D341Med (cell line): ENCODE measurements at places on chromosomes 2 and 18.

DNA sequence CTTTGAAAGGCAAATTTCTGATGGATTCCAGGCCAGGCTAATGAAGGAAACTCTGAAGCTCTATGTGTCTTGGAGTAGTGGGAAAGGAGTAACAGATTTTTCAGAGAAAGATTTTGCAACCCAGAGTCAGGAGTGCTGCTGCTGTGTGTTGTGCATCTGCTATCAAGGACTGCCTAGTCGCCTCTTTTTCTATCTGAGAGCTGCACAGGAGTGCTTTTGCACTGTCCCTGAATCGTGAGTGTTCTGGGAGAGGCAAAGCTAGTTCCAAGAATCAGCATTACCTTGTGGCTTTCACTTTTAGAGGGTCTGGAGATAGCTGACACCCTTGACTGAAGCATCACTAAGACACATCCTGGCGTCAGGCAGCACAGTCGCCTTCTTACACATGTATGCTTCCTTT is 336.4 kb downstream of the PARD3B start:
- DNase-seq = no peak

DNA sequence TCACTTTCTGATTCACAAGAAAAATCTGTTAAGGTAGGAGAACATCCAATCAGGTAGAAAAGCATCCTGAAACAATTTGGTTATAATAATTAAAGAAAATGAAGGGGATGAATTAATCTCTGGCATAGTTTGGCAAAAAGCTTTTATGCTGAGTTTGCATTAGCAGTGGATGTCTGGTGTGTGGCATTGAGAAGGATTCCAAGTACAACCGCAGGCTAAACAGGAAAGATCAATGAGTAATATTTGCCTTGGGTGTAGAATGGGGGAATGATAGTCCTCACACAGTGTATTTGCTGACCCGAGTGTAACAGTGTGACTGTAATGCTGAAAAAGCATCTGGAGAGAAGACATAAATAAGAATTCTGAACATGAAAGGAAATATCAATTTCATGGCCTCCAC is 68.3 kb upstream of the SESTD1 start:
- no peak for DNase-seq

- no peak for DNase-seq
Observed at GRCh38 chr2:110991911-110992310, 128.8 kb upstream of the BCL2L11 start.

DNA sequence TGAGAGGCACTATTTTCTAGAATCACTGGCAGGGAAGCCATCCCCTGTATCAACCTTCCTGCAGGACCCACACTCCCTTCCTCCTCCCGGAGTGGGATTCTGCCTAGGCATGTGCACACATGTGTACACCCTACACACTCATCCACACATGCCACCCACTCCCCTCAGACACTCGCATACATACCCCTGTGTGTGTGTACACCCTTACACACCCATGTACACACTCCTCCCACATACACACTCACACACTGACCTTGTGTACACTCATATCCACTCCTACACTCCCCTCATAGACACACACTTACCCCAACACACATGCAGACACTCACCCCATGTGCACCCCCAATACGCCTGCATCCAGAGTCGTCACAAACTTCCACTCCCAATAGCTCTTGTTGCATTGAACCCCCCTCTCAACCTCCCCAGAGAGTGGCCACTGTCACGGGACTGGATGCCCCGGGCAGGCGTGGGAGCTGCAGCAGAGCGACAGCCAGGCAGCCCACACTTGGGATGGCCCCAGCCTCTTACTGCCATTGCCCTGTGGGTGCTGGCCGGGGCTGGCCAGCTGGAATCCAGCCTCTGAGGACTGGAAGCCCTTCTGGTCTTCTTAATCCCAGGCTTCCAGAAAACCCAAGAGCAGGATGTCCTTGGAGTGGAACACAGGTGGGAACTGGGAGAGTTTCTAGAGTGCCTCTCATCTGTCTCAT is 251.0 kb downstream of the LOXHD1 start:
- no peak for DNase-seq

DNA sequence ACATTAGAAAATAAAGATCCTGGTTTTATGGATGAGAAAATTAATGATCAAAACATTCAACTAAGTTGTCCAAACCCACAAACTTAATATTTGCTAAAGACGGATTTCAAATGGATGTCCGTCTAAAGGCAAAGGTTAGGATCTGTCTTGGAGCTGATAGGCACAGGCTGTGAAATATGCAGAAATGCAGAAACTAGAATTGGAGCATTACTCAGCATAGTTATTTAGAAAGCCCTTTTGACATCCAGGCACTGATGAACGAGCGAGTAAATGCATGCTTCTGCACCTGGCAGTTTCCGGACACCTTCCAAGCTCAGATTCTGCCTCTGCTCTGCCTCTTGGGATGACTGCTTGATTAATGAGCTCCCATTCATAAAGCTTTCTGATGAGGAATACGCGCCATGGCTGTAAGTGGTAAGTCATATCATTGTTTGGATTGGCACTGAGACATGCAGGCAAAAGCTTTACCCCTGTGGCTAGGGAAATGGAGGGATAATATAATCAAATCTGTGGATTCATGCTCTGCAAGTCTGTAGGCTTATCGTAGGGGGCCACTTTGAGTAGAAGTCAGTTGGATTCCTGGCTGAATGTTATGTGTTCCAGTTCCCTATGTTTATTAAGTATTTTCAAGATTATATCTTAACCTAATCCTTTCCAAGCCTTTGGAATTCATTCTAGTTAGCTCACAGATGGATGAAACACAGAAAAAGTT is 2176.3 kb upstream of the CELF4 start:
- no peak for DNase-seq

GRCh38 chr2:229273723-229274338 is 2.7 kb upstream of the PID1 start:
- DNase-seq = peak; percentile 61

- DNase-seq = no peak
Observed at GRCh38 chr2:181998041-181998835, 12.6 kb downstream of the PPP1R1C start.

GRCh38 chr2:121338281-121338680 is 53.3 kb upstream of the TFCP2L1 start:
- DNase-seq = no peak

- peak; percentile 65 for DNase-seq
Observed at GRCh38 chr2:96156926-96157648, 11.8 kb upstream of the DUSP2 start.

GRCh38 chr2:100852447-100852846 is 32.5 kb downstream of the NPAS2 start:
- DNase-seq = no peak

GRCh38 chr2:168030862-168031624 is 216.4 kb downstream of the STK39 start:
- DNase-seq = no peak

- no peak for DNase-seq
Observed at GRCh38 chr2:209095432-209095831, 328.4 kb upstream of the MAP2 start.

DNA sequence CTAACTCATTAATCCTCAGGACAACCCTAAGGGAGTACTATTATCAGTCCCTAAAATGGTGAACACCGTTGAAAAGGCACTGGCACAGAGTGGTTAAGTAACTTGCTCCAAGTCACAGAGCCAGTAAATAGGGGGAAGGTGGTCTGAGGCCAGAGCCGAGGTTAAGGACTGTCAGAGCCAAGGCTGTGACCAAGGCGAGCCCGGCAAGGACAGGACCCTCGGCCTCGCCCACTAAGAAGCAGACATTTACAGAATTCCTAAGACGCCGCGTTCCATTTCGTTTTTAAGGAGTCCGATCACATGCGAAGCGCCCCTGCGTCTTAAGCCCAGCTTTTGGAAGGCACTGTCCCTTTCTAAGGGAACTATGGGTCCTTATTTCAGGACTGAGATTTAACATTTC is 1.1 kb downstream of the PDIA6 start:
- no peak for DNase-seq

DNA sequence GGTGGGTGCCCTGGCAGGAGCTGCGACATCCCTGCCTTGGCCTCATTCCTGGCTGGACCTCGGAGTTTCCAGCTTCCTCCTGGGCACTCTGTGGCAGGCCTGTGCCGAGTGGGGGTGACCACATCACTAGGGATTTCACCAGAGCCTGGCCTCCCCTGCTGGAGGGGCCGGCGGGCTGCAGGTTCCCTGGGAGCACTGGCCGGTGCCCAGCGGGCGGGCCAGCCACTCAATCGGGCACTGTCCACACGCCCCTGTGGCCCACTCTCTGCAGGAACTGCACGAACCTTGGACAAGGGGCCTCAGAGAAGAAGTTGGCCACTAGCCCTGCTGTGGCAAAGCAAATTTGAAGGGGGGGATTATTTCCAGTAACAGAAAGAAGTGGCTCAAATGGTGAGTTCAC is 110.7 kb upstream of the APCDD1 start:
- DNase-seq = no peak

GRCh38 chr2:42503291-42503690 is 9.5 kb upstream of the KCNG3 start:
- DNase-seq = no peak

GRCh38 chr2:240296476-240297255 is 138.8 kb upstream of the GPC1 start:
- no peak for DNase-seq

DNA sequence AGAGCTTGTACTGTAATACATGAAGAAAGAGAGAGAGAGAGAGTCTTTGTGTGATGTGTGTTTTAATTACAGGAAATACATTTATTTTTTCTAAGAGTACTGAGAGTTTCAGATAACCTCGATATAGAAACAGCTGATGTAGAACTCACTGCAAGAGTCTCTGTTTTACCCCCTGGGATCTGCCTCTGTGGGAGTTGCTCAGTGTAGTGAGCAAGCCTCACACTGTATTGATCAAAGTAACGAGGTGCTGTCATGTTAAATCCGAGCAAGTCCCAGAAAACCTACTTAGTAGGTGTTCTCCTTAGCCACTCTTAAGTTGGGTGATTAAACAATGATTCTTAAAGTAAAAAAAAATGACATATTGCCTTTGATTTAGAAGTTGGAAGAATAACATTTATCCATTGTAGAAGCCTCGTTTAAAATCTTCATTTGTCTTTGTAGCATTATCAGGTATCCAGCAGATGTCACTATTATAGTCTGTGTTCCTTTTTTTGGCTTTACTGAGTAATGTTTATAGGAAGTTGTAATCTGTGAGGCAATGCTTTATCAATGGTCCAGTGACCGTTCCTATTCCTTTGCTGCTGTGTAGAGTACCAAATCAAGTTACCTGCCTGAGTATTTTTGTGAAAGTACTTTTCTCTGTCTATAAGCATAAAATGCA is 219.0 kb downstream of the MYO3B start:
- no peak for DNase-seq

DNA sequence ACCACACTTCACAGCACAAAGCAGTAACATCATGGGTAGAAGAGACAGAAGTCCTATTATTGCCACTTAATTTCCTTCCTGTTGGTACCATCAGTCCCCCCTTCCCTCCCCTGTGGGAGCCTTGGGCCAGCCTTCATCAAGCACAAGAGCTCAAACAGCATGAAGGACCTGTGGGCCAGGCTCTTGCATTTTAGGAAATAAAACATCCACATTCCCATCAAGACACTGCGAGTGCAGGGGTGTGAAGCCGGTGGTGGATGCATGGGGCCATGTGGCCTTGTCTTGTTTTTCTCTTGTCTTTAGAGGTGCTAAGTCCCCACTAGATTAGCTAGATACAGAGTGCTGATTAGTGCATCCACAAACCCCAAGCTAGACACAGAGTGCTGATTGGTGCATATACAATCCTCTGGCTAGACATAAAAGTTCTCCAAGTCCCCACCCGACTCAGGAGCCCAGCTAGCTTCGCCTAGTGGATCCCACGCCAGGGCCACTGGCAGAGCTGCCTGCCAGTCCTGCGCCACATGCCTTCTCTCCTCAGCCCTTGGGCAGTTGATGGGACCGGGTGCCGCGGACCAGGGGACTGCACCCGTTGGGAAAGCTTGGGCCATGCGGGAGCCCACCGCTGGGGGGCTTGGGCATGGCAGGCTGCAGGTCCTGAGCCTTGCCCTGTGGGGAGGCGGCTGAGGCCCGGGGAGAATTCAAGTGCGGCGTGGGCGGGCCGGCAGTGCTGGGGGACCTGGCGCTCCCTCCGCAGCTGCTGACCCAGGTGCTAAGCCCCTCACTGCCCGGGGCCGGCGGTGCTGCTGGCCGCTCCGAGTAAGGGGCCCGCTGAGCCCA is 14.7 kb upstream of the PXDN start:
- no peak for DNase-seq

GRCh38 chr2:236512902-236513435 is 56.7 kb upstream of the ACKR3 start:
- DNase-seq = peak; percentile 74

GRCh38 chr18:47288741-47289140 is 37.3 kb upstream of the SKOR2 start:
- DNase-seq = no peak

GRCh38 chr2:121890041-121890440 is 134.6 kb downstream of the TSN start:
- DNase-seq = no peak

DNA sequence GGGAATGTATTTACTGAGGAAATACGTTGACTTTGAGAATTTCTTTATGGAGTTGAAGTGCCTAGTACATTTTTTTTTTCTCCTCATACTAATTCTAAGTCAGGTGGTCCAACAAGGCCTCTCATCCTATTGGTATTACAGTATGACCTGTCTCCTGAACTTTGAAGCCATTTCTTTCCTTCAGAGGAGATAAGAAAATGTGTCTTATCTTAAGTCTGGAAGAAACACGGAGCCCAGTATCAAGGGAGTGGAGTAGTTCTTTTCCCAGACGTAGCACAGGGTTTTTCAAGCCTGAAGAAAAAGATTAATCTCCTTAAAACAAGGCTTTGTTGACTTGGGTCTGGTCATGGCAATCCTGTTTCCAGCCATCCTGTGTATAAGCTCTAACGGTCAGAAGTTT is 11.6 kb upstream of the CPS1 start:
- DNase-seq = no peak

GRCh38 chr18:26322890-26323653 is 96.8 kb downstream of the TAF4B start:
- DNase-seq = no peak

DNA sequence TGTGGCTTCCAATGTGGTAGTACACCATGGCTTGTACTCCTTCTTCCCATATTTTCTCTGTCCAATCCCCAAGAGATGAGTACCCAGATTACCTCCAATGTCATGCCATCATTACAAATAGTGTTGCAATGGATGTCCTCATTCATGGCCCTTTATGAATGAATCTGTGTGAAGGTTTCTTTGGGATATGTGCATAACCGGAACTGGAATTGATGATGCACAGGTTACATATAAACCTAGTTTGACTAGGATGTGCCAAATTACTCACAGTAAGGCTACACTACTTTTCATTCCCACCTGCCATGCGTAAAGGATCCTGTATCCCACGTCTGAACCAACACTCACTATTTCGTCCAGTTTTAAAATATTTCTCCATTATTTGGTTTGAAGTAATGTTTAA is 173.9 kb upstream of the CXCR4 start:
- DNase-seq = no peak

DNA sequence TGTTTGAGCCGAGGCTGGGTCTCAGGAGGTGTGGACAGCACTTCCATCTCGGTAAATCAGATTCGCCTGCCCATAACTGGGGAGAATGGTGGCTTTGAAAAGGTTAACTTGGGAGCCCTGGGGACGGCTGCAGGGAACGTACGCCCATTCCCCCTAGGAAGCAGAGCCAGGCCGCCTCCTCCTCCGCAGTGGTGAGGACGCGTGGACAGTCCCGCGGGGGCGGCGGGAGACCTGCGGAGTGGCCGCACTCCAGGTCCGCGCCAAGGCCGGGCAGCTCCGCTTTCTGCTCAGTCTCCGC is 845 bp upstream of the MYCN start:
- DNase-seq = peak; percentile 82
